ENCODE measurements at places on chromosomes 1 and 21.

GRCh38 chr21:45699966-45700365 lies 56.4 kb downstream of the PCBP3 start:
- H3K36me3 ChIP-seq, result no peaks in the 10 kb centered on the region
- H3K27me3 ChIP-seq, result no peaks in the 10 kb centered on the region
- no peak overlapping the region for H3K27ac ChIP-seq
- no peaks in the 10 kb centered on the region for H3K4me1 ChIP-seq
- DNase-seq, result no peak
- H3K4me3 ChIP-seq, result no peak overlapping the region

GRCh38 chr1:101379037-101379436 lies 142.2 kb downstream of the S1PR1 start:
- H3K4me1 ChIP-seq, result no peaks in the 10 kb centered on the region
- H3K36me3 ChIP-seq, result no peaks in the 10 kb centered on the region
- DNase-seq, result no peak
- no peaks in the 10 kb centered on the region for H3K27me3 ChIP-seq

DNA sequence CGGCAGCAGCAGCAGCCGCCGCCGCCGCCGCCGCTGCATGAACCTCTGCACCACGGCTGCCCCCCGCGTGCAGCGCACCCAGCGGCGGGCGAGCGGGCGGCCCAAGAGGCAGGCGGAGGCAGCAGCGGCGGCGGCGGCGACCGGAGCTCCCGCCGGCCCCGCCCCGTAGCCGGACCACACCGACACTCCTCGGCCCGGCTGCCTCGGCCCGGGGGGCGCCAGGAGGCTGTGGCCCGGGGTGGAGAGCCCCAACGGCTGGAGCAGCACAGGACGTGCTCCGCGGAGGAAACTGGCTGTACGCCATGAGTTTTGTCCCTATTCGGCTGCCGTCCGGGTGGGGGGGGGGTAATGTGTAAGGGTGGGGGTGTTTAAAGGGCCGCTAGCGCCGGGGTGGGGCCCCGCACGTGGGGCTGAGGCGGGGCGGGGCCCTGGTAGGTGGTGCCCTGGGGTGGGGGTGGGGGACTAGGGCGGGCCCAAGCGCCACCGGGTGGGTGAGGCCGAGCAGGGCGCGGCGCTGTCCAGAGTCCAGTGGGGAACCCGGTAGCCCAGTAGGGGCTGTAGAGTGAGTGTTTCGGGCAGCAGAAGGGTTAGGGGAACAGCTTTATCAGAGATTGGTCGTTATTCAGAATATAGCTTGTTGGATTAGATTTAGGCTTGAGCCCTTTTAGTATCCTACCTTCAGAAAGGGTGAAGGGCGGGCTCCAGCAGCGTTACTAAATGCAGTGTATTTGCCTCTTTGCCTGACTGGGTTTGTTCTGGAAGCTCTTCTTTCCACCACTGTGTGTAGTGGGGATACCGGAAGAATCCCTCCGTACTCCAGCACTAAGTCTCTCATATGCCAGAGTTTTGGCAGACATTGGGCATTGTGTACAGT lies at the start of gene FAM78B:
Gene FAM78B, minus strand, starts transcription at position 304 of the 874 bp plus-strand sequence. CDS start 753 bp downstream, outside the sequence.
- peaks cover 16% of the 10 kb centered on the region for H3K27me3 ChIP-seq
- DNase-seq, result peak; percentile 53
- peaks cover 8% of the 10 kb centered on the region for H3K4me1 ChIP-seq
- no peak within 1 kb of the TSS for H3K4me3 ChIP-seq

DNA sequence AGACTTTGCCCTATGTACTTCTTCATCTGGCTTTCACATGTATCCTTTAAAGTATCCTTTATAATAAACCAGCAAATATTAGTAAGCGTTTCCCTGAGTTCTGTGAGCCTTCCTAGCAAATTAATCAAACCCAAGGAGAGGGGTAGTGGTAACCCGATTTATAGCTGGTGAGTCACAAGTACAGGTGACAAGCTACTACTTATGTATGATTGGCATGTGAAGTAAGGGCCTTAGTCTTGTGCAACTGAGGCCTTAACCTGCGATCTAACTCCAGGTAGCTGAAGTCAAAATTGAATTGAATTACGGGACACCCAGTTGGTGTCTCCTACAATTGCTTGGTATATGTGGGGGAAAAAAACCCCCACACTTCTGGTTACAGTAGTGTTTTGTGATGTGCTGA lies 26.0 kb downstream of the SLC16A1 start:
- no peaks in the 10 kb centered on the region for H3K27me3 ChIP-seq
- no peaks in the 10 kb centered on the region for H3K36me3 ChIP-seq
- no peak overlapping the region for H3K4me3 ChIP-seq
- no peak for DNase-seq
- H3K27ac ChIP-seq, result no peak overlapping the region
- H3K4me1 ChIP-seq, result no peaks in the 10 kb centered on the region

DNA sequence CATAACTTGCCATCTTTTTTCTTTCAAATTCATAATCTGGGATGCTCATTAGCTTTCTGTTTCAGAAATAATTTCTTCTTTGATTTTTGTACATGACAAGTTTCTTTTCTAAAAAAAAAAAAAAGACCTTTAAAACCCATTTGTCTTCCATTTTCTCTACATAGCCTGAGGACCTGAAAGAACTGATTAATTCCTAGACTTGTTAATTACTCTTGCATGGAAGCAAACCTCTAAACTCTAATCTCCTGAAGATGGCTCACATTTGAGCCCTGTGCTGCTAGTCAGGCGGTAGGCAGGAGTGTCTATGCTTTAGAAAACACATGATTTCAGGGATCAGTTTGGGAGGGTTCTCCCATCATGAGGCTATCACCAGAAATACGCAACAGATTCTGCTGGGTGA lies 152.0 kb downstream of the KAZN start:
- H3K27ac ChIP-seq, result no peak overlapping the region
- H3K4me3 ChIP-seq, result no peak overlapping the region
- DNase-seq, result no peak
- no peaks in the 10 kb centered on the region for H3K27me3 ChIP-seq
- no peaks in the 10 kb centered on the region for H3K36me3 ChIP-seq

- H3K27me3 ChIP-seq, result no peaks in the 10 kb centered on the region
- H3K4me3 ChIP-seq, result no peak overlapping the region
- no peak overlapping the region for H3K27ac ChIP-seq
- H3K36me3 ChIP-seq, result no peaks in the 10 kb centered on the region
- no peak for DNase-seq
These were observed 39.0 kb downstream of the NEXN start for GRCh38 chr1:77927414-77927813.

DNA sequence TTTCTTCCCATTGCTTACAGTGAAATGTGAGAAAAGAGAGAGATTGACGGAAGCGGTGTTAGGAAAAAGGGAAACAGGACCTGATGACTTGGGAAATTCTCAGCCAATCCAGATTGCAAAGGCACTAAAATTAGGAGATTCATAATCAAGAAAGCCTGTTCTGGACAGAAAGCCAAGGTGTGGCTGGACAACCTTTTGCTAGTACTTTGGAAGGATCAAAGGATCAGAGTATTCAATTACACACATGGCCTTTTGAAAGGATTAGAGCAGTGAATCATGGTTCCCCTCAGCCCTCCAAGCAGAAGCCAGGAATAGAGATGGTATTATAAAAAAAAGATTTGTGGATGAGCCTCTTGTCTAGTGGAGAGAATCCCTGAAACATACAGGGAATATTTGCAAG lies 669.8 kb upstream of the ADAMTS5 start:
- H3K4me3 ChIP-seq, result no peak overlapping the region
- no peak overlapping the region for H3K27ac ChIP-seq
- no peaks in the 10 kb centered on the region for H3K36me3 ChIP-seq
- no peaks in the 10 kb centered on the region for H3K4me1 ChIP-seq

- no peaks in the 10 kb centered on the region for H3K36me3 ChIP-seq
- H3K4me3 ChIP-seq, result no peak overlapping the region
- DNase-seq, result peak; percentile 45
- no peaks in the 10 kb centered on the region for H3K27me3 ChIP-seq
These were observed 102.0 kb upstream of the RUNX3 start for GRCh38 chr1:25031966-25032667.

- no peaks in the 10 kb centered on the region for H3K27me3 ChIP-seq
- no peak overlapping the region for H3K4me3 ChIP-seq
- H3K4me1 ChIP-seq, result no peaks in the 10 kb centered on the region
- no peaks in the 10 kb centered on the region for H3K36me3 ChIP-seq
- no peak overlapping the region for H3K27ac ChIP-seq
- no peak for DNase-seq
These were observed 43.5 kb upstream of the ADARB1 start for GRCh38 chr21:45030682-45031570.

GRCh38 chr1:26391450-26391849 lies 18.9 kb upstream of the ZNF683 start:
- no peak overlapping the region for H3K4me3 ChIP-seq
- H3K36me3 ChIP-seq, result no peaks in the 10 kb centered on the region
- H3K27ac ChIP-seq, result no peak overlapping the region
- DNase-seq, result peak; percentile 81

DNA sequence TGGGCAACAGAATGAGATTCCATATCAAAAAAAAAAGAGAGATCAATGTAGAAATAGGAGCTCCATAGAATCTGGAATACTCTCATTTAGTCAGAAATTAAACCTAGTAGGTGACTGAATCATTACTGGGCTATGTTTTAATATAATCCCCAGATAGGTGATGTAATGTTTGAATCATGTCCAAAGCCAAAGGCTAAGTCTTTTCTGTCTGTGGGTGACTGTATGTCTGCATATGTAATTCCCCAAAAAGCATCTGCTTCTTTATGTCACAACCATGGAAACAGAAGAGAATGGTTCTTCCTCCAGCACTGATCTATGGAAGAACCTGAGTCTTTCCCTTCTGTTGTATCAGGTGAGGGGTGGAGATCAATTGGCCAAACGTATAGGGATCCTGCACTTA lies 5.8 kb downstream of the LAMC2 start:
- H3K4me1 ChIP-seq, result peaks cover 4% of the 10 kb centered on the region
- H3K27ac ChIP-seq, result no peak overlapping the region
- H3K27me3 ChIP-seq, result peaks cover 5% of the 10 kb centered on the region
- H3K4me3 ChIP-seq, result no peak overlapping the region
